ENCODE measurements at places on chromosomes 1 and 21.

DNA sequence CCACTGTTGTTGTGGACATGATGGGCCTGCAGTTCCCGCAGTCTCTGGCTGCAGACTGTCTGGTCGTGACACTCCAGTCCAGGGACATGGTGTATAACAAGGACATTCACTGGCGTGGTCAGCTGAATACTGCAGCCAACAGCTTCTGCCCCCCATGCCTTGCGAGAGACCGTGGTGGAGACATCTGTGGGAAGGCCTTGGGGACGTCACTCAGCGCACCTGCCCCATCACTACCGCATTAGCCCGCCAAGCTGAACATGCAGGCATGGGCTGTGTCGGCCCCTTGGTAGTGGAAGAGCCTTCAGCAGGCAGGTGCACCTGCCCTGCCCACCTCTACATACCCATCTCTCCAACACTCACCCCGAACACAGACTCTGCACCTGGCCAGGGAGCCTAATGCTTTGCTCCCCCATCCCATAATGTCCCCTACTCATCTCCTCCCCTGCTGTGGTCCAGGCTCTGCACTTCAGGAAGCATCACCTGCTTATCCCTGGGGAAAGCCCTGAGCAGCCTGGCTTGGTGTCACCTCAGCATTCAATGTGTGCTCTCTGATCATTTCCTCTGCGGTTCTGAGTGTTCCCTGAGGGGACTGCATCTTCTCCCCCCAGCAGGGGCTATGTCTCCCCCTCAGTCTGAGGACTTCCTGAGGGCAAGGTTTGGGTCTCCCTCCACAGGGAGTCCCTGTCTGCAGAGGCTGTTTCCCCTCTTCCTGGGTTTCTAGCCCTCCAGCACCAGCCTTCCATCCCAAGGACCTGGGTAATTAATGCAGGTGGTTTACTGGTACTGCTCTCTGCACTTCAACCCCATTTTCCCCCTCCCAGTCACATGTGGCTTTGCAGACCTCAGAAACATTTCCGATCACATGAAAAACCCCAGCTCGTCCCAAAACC is 3.2 kb downstream of the PGLYRP4 start:
- no peak for DNase-seq

DNA sequence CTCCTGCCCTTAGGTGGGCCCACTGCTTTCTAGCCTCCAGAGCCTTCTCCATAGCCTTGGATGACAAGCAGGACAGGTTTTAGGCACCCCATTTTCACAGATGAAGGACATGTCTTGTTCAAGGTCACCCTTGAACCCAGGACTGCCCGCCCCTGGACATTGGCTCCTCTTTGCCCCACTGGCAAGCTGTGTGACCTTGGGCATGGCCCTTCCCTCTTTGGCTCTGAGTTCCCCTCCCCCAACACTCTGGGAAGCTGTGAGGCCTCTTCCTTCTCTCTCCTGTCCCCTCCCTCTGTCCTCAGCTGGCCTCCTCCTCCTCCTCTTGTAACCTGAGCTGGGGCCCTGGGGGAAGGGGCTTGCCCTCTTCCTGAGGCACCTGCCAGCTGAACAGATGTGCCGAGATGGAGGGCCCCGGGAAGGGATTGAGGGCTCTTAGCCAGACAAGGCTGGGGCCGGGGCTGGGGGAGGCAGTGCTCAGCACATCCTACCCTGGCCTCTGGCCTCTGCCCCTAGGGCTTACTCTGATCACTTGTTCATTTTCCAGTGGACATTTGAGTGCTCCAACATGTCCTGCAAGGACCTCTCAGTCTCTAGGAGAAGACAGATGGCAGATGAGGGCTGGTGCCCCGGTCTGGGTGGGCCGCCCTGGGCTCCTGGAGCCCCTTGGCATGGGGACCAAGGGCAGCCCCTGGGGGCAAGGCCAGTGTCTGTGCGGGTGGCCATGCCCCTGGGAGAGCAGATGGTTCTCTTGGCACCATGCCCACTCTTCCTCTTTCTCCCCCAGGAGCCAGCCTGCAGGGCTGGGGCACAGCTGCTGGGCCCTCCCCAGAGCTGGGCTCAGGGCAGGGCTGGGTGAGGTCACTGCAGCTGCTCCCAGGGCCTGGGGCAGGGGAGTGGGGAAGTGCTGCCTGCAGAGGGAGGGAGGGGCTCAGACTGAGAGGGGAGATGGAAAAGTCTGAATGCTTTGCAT is 10.7 kb downstream of the FOXO6 start:
- DNase-seq, result no peak

- no peak for DNase-seq
These were observed 3.7 kb downstream of the SMYD3 start for GRCh38 chr1:246503341-246503740.

GRCh38 chr1:20124456-20125057 is 5.2 kb upstream of the PLA2G2D start:
- no peak for DNase-seq

DNA sequence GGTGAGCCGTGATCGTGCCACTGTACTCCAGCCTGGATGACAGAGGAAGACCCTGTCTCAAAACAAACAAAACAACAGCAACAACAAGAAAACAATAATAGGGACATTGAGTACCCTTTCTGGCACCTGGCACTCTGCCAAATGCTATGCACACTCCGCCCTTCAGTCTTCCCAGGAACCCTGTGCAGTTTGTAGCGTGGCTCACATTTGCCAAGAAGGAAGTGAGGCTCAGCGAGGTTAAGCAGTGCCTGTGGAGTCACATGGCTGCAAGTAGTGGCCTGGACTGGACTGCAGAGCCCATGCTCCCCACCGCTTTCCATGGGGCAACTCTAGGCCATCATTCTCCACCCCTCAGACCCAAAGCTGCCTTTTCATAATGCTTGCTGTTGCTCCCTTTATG is 5.3 kb upstream of the EVA1B start:
- DNase-seq, result no peak

DNA sequence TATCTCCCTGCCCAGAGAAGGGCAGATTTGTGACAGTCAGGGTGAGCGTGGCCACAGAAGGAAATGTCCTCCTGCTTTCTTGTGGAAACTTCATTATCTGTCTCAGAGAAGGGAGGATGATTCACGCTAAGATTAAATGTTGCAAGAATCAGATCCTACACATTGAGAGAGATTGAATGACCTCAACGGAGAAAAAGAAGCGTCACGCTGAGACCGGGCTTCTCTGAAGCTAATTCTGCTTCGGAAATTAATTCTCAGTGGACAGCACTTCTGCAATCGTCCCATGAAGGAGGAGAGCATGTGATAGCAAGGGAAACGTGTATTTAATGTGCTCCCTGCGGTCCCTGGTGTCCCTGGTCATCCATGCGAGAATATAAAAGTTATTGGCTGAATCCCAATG is 19.8 kb upstream of the C1orf21 start:
- DNase-seq, result no peak

GRCh38 chr1:248792342-248792741 is 33.4 kb downstream of the SH3BP5L start:
- DNase-seq, result no peak

GRCh38 chr1:162070094-162070748 is 730 bp downstream of the NOS1AP start:
- no peak for DNase-seq

- DNase-seq, result no peak
These were observed 49.3 kb downstream of the ZC3H11B start for GRCh38 chr1:219563568-219563967.

DNA sequence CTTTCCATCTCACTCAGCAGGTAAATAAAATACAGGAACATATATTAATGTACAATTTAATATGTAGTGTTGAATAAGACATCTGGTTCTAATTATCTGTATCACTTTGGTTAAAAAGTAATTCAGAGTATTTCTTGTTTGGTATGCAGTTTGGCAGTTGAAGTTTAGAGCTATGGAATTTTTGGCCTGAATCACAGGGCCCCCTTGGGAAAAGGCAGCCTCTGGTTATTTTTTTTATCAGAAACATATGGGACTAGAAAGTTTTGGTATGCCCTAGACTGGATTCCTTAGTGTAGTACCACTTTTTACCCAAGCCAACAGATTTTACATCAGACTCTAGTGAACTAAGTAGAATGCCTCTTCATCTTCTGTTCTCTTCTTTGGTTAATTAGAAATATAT is 26.4 kb downstream of the CNST start:
- no peak for DNase-seq

DNA sequence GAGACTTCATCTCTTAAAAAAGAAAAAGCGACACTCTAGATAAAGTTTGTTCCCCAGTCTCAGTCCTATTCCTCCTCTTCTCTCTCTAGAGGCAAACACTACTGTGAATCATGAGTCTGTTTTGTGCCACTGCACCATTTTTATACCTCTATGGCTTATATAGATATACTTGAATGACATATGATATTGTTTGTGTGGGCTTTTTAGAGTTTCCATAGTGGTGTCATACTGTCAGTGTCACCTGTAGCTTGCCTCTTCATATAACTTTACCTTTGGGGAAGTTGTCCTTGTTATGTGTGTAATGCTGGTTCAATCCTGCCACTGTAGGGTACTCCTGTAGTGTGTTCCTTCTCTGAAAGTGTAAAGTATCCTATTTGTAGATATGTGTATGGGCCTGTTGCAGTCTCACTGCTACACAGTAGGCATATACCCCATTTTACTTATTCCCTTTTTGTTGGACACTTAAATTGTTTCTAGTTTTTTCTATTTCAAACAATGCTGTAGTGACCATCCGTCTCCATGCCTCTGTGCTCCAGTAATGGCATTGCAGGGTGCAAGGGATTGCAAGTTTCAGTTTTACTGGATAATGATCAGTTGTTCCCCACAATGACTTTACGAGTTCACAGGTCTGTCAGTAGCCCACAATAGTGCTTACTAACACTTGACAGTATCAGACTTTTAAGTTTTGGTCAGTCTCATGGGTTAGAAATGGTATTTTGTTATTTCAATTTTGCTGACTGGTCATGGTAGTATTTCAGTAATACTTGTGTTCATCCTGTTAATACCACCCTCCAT is 2.7 kb downstream of the PRMT2 start:
- DNase-seq, result no peak

DNA sequence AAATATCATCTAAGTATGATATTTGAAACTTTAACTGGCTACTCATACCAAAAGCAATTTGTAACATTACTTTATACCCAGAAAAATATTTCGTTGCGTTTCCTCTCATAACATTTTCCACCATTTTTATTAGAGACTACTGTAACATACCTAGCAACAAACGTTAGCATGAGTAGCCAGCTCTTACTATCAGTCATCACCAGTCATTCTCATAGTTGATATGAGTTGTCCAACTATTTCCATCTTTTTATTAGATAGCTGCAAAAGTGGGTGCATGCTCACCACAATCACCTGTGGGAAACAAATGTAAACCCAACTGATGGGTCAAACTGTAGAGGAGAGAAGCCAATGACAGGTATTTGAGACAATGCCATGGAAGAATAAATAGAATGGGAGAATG is 114.6 kb downstream of the AKT3 start:
- no peak for DNase-seq

GRCh38 chr1:165342587-165342986 is 13.9 kb downstream of the LMX1A start:
- no peak for DNase-seq

- no peak for DNase-seq
These were observed 2.5 kb upstream of the CDKN2C start for GRCh38 chr1:50967416-50968157.

- no peak for DNase-seq
These were observed 361 bp downstream of the DDAH1 start for GRCh38 chr1:85464497-85465098.

DNA sequence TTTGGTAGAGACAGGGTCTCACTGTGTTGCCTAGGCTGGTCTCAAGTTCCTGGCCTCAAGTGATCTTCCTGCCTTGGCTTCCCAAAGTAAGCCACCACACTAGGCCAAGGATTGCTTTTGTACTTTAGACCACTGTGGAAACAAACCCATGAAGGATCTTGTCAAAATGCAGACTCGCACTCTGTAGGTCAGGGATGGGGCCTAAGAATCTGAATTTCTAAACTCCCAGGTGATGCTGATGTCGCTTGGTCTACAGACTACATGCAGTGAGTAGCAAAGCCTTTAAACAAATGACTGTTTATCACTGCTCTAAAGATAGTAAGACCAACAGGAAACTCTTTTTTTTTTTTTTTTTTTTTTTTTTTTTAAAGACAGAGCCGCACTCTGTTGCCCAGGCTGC is 54.1 kb upstream of the MUTYH start:
- no peak for DNase-seq

GRCh38 chr1:228793032-228793431 is 57.8 kb downstream of the RHOU start:
- no peak for DNase-seq

- no peak for DNase-seq
These were observed 4.7 kb downstream of the DNM3 start for GRCh38 chr1:171845998-171846397.

GRCh38 chr1:4971666-4972065 is 317.3 kb downstream of the AJAP1 start:
- DNase-seq, result no peak

DNA sequence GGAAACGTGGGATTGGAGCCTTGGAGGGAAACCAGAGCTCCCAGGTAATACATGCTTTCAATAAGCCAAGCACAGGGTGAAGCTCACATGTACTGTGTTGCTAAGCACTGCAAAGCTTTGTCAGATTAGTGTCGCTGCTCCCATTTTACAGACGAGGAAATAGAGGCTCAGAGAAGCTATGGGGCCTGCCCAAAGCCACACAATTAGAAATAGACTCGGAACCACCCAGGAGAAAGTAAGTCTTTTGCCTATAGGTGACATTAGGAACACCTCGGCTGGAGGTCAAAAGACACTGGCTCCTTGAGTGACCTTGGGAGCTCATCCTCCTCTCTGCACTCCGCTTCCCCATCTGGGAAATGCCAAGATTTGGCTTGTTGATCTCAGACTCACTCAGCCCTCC is 175.6 kb upstream of the ZC3H12A start:
- no peak for DNase-seq

Measured in esophagus squamous epithelium (tissue), 5 donors.